ENCODE measurements at places on chromosomes 2 and 18.

DNA sequence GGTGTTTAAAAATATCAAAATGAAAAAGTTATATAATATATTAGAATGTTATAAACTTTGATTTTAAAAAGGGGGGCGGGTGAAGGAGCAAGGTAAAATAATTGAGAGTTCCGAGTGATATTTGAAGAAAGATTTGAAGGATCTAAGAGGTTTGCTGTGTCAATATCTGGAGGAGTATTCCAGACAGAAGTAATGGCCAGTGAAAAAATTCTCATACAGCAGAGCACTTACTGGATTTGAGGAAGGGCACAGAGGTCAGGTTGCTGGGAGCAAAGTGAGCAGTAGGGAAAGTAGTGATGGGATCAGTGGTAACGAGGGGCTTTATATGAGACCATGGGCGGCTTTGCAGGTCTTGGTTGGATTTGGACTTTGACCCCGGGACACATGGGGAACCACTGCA lies 531.5 kb downstream of the ADCYAP1 start:
- DNase-seq = no peak

DNA sequence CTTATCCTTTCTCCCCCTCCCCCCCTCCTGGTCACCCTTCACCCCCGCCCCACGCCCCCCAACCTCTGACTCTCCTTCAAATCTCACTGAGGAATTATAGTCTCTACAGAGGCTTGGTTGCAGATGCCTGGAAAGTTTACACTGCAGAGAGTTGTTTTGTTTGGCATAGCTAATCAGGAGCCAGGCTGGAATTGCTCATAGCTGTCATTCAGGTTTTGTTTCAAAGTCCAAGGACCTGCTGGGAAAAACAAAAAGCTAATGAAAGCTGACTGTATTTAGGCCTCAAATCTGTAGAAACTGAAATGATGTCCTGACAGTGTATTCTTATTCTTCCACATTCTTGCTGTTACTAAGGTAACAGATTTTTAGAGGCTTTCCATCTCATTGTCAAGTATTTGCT lies 22.6 kb downstream of the GREB1L start:
- DNase-seq = no peak

DNA sequence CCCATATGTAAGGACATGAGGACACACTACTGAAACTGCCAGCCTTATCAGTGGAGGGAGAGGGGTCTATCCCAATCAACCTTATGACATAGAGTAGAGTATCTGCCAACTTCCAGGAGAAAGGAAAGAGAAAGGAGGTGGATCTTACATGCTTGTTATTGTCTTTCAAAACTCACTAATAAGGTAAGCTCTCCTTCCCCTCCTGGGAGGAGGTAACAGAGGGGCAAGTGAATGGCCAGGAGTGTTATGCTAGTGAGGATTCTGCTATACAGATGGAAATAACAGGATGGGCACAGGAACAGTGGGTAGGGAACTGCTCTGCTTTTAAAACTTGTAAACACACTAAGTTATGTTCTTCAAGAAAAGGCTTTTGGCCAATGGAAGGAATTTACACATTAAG lies 1020.1 kb downstream of the TDRD15 start:
- no peak for DNase-seq

DNA sequence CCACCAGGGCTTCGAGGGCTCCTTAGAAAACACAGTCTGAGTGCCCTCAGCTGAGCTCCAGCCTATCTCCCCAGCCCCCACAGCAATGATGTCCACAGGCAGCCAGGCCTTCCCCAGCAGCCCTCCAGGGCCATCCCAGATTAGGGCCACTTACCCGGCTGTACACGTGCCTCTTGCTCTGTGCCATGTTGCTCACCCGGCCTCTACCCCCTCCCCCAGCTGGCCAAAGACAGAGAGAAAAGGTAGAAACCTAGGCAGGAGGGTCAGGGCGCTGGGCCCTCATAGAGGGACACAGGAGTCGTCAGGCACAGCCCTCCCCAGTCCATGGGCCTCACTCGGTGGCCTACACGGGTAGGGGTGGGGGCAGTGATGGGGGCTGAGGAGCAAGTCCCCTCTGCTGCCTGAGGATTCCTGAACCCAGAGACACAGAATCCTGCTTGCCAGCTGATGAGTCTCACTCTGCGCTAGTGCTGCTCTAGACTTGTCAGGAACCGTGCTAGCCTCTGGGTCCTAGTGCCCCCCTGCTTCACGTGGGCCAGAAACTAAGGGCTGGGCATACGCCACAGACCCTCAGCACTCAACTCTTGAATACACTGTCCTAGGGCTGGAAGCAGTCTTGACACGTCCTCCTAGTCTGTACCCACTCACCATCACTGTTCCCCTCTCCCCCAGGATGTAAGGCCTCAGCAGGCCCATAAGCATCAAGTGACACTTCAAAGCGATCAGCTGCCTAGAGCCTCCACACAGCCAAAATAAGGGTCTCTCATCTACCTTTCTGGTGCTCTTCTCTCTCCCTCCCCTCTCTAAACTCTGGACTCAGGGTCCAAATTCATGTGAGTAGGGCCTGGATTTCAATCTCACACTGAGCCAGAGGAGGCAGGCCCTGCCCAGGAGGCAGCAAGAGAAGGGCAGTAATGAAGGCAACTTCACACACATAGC lies at the start of gene DCTN1:
TSS of gene DCTN1 (minus strand) at position 461 of the 939 bp plus-strand sequence. CDS start at position 187, 274 bp downstream.
- no peak for DNase-seq

DNA sequence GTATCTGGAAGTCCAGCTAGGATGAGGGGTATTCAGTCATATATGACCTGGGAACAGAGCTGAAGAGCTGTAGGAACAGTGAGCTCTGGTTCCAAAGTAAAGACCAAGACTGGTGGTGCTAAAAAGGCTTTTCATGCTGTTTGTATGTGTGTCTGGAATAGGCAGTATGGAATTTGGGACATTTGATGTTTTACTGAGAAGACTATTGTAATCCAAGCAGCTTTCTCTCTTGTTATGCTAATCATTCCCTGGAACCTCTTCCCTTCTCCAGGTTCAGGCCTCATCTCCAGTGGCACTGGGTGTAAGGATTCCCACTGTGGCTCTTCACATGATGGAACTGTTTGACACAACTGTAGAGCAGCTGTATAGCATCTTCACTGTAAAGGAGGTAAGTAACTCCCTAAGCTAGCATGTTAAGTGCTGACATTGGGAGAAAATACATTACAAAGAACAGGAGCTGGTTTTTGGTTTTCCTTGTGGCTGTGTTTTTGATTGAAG lies 23.3 kb downstream of the C2orf74 start:
- no peak for DNase-seq

GRCh38 chr2:85053802-85054201 lies 79.4 kb upstream of the TCF7L1 start:
- DNase-seq = no peak

DNA sequence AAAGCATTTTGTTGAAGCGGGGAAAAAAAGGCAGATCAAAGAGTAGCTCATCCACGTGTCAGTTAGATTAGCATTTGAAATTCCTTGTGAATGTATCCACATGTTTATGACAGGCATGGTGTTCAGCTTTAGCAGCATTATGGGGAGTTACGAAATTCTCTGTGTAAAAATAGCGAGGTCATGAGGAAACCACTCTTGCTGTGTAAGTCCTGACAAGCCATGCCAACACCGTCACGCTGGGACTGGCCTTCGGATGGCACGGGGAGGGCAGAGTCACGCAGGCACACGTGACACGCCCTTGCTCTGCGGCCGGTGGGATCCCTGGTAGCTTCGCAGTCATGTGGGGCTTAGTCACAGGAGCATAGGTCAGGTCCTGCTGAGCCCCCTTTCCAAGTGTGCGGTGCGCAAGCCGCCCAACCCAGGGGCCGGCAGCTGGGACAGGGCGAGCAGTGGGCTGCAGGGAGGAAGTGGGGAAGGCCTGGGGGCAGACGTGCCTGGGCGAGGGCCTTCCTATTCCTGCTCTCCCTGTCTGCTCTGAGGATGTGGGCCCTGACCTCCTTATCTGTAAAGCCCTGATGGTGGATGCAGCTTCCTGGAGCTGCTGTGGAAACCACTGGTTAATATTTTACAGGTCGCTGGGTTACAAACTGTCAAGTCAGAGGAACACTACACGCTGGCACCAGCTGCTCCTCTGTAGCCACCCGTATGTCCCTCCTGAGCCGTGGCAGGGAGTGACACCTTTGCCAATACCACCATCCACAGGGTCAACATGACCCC lies 18.0 kb downstream of the MBP start:
- DNase-seq = no peak

DNA sequence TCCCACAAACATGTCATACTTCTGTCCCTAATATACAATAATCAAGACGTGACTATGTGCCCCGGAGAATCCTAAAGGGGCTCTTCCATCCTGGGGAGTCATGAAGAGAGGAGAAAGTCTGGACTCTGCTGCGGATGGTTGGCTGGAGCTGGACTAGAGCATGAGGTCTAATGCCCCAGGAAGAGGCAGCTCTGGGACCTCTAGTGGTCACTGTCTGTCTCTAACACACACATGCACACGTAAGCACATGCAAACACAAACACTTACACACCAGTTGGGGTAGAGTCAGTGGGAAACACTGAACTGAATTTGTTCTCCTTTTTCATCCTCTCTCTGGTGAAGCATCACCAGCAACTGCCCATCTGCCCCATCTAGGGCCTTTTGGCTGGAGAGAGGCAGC lies 271.6 kb downstream of the TDRD15 start:
- no peak for DNase-seq

DNA sequence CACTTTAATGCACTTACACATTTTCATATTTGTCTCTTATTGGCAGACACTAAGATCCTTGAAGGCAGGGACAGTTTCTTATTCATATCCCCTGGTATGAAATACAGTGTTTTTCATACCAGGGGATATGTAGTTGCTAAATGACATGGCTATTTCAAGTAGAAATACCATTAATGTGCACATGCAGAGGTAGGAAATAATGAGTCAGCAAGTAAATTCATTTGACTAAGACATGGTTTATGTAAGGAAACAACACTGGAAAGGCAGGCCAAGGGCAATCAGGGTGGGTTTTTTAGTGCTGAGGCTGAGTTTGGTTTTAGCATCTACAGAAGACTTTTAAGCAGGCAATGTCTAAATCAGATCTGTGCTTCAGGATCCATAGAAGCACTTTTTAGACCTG lies 155.9 kb downstream of the WDPCP start:
- no peak for DNase-seq

DNA sequence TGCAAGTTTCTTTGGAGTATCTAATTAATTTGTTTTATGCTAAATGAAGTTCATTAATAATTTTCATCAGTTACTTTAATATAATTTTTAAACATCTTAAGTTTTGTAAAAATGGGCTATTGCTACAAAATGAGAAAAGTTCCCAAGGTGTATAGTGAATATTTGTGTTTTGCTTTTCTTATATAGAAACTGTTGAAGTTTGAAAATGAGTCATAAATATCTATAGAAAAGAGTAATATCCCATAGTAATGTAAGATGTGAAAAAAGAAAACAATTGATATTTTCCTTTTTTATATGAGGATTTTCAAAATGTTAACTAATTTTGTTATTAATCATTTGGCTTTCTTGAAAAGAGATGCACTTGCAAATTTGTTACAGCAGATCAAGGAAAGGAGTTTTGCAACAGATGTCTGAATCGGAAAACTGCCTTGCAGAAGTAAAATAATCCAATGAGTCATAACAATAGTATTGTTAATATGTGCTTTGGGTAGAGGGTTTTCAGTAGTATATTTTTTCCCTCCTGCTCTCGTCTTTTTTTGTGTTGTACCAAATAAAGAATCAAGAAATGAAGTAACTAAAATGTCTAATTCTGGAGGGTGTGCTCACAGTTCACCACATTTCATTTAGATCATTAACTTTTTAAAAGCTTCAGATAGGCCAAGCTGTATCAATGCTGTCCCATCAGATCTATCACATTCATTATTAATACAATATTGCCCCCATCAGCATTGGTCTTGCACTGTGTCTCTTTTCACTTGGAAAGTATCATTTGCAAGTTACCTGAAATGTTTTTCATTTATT lies 15.5 kb downstream of the DUSP19 start:
- DNase-seq = no peak

DNA sequence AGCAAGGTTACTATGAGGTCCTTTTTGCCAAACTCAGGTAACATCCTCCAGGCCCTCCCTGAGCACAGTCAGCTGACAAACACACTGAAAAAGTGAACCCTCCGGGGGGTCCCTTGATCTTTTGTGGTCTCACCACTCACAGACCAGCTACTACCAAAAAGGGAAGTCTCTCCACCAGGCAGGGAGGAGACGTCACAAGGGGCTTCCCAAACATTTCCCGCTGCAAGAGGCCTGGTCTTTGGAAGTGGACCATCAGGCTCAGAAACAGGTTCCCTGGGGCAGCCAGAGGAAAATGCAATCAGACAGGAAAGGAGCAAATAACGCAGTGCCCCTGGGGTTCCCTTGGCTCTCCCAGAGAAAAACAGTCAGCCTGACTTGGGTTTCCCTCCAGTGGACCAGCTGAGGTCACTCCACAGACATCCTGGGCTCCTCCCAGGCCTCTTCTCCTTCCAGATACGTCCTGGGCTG lies 38.7 kb upstream of the POMC start:
- no peak for DNase-seq

DNA sequence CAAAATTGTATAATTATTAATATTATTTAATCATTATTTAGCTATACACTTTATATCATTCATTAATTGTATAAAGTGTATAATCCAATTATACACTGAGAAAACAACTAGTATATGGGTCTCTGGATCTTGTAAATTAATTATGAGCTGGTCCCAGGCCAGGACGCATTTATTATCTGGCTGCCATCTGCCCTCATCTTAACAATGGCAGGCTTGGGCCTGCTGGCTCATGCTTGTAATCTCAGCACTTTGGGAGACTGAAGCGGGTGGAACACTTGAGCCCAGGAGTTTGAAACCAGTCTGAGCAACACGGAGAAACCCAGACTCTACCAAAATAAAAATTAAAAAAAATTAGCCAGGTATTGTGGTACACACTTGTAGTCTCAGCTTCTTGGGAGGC lies 502.2 kb upstream of the NRXN1 start:
- no peak for DNase-seq

- no peak for DNase-seq
Observed at GRCh38 chr2:23293731-23294130, 91.2 kb upstream of the KLHL29 start.

GRCh38 chr2:239730897-239731296 lies 294.2 kb downstream of the NDUFA10 start:
- DNase-seq = no peak

- DNase-seq = no peak
Observed at GRCh38 chr2:176188774-176189680, 559 bp downstream of the HOXD1 start.

DNA sequence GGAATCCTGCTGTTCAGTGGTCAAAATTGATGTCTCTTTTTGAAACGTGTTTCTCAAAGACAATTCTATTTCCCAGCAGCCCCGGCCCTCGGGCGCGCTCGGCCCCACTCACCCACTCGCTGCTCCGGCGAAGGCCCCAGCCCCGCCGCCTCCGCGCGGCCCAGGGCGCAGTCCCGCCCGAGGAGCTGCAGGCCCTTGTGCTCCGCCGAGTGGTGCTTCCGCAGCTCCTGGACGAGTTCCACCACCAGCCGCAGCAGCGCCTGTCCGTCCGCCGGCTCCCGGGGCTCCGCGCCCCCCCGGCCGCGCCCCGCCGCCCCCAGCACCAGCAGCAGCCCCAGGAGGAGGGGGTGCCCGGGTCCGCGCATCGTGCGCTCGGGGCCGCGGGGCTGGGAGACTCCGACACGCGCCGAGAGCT lies 413 bp downstream of the ALKAL2 start:
- DNase-seq = no peak

GRCh38 chr18:44562986-44563385 lies 117.7 kb upstream of the SETBP1 start:
- DNase-seq = no peak

Measured in T-helper 9 cell (primary cell).